ENCODE measurements at places on chromosomes 11 and 22.

DNA sequence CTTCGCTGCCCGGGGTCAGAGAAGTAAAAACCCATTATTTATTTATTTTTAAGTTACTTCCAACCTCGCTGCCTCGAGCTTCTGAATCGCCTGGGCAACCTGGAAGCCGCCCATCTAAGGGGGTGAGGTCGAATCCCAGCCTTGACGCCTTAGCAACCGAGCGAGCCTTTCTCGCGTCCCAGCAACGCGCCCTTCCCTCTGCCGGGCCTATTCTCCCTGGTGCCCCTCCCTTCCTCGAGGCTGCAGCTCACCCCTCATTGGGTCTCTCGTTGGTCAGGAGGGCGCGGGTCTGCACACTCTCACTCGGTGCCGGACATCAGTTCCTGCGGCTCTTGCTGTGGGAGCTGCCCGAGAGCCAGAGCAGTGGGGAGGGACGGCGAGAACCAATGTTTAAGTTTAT, at the start of gene CCDC81:
Gene CCDC81, plus strand, starts transcription at position 302 of the 400 bp plus-strand sequence. CDS start 277 bp downstream, outside the sequence.
- DNase-seq: no peak

DNA sequence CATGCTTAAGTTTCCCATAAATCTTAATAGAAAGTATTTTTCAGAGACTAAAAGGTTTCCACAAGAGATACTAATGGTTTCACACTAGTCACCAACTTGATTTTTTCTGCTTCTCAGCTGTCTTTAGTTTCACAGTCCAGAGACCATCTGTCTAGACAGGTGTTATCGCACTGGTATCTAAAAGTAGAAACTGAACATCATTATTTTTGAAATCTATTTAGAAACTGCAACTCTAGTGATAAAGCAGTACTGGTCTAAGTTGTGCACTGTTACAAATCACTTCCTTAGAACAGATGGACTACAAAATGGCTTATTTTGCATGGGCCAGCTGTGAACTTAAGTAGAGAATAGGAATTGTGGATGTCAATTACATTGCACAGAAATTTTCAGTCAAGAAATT, 78.0 kb downstream of the CNTN5 start:
- no peak for DNase-seq

DNA sequence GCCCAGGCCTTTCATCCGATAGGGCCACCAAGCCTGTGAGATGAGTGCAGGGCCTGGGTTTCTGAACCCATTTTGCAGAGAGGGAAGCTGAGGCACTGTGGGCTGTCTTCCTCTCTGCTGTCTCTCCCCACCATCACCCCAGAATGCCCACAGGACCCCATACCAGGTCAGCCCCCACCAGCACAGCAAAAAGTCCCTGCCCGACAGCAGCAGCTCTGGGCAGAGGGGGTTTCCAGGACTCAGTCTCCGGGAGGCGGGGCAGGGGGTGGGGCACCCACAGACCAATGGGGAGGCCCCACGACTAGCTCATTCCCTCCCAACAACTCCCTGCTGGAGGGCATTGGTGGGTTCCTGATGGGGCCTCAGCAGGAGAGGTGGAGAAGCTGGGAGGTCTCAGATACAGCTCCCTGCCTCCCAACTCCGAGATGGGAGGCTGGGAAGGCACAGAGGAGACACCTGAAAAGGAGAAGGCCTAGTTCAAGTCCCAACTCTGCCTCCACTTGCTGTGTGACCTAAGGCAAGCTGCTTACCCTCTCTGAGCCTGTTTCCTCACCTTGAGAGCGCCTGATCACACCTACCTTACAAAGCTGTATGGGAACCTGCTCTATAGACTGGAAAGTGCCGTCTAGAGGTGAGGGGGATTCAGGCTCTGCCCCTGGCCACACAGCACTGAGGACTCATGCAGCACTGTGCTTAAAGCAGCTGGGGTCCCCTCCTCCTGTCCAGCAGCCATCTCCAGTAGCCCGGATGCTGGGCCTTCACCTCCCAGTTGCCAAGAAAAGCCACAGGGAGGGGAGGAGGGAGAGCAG, 3.5 kb downstream of the CBX7 start:
- peak; percentile 93 for DNase-seq

- no peak for DNase-seq
Observed at GRCh38 chr22:41813726-41814410, 13.4 kb downstream of the CCDC134 start.

- no peak for DNase-seq
Observed at GRCh38 chr22:44543781-44544477, 45.9 kb upstream of the RTL6 start.

DNA sequence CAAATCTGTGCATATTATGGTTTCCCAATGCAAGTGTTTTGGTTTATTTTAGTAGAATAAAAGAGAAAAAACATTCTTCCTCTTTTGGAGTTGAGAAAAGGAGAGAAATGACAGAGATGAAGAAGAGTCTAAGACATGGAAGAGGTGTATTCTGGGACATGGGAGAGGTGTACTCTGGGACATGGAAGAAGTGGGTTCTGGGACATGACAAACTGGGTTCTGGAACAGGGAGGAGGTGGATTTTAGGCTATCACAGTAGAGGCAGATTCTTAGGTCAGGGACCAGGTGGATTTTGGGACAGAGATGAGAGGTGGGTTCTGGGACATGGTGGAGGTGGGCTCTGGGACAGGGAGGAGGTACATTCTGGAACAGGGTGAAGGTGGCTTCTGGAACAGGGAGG, 2.1 kb upstream of the ASPHD2 start:
- DNase-seq: no peak

DNA sequence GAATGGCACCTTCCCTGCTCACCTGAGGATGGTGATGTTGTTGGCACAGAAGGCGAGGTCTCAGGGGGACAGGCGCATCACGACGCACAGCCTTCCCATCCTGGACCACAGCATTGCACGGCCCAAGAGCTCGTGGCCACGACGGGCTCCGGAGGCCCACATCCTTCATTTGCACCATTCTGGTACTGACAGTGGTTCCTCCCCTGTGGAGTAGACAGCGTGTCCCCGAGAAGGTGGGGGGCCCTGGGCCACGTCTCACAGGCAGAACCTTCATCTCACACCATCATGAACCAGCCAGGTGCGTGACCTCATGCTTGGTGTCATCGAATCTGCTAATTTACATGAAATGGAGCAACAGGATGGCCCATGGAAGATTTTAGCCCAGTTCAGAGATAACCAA, 180.0 kb downstream of the CTTN start:
- no peak for DNase-seq

DNA sequence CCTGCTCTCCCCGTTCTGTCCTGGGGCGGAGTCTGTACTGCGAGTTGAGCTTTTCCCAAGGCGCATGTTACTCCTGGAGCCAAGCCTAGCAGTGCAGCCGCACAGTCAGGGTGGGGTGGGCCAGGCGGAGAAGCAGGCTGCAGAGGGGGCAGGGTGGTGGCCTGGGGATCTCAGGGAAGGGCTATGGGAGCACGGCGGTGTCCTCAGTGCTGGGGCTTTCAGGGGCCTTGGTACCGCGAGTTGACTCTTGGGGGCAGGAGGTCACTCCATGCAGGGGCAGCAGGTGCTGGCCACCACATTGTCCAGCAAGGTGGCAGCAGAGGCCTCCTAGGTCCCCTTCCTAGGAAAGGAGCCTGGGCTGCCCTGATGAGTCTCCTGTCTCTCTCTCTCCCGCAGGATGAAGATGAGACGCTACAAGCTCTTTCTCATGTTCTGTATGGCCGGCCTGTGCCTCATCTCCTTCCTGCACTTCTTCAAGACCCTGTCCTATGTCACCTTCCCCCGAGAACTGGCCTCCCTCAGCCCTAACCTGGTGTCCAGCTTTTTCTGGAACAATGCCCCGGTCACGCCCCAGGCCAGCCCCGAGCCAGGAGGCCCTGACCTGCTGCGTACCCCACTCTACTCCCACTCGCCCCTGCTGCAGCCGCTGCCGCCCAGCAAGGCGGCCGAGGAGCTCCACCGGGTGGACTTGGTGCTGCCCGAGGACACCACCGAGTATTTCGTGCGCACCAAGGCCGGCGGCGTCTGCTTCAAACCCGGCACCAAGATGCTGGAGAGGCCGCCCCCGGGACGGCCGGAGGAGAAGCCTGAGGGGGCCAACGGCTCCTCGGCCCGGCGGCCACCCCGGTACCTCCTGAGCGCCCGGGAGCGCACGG, 14.9 kb upstream of the MIEF1 start:
- no peak for DNase-seq

DNA sequence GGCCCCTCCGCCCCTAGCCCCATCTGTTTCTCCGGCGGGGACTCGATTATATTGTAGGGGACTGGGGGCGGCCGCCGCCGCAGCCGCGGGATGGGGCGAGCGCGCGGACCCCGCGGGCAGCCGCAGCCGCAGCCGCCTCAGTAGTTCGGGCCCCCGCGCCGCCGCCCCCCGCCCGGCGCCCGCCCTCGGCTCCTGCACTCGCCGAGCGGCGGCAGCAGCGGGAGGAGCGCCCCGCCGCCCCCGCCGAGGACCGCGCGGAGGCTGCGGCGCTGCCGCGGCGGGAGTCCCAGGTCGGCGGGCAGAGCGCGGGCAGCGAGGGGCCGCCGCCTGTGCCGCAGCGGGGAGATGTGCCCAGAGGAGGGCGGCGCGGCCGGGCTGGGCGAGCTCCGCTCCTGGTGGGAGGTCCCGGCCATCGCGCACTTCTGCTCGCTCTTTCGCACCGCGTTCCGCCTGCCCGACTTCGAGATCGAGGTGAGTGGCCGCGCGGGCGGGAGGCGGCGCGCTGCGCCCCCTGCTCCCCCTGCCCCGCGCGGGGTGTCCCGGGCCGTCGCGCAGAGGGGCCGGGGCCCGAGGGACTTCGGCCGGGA, at the start of gene CECR2:
Gene CECR2, plus strand, starts transcription at position 22 of the 587 bp plus-strand sequence. Its CDS starts 324 bp downstream, at position 346.
- no peak for DNase-seq

GRCh38 chr22:50083462-50084079, 1.7 kb downstream of the MLC1 start:
- no peak for DNase-seq

- DNase-seq: no peak
Observed at GRCh38 chr11:120108154-120108784, 29.6 kb downstream of the TRIM29 start.

DNA sequence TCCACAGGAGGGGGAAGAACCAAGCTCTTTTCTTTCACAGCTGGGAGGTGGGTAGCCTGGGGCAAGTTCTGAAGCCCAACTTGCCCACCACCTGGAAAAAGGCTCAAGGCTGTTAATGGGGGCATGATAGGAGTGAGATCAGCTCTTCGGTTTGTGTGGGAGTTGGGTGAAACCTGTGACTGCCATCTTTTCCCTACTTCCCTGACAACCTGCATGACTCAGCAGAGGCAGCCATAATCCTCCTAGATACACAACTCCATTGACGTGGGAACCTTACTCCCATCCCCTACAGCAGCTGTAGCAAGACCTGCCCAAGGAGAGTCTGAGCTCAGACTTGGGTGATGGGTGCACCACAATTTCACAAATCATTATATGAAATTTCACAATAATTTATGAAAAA, 13.3 kb upstream of the OOSP4B start:
- DNase-seq: no peak

DNA sequence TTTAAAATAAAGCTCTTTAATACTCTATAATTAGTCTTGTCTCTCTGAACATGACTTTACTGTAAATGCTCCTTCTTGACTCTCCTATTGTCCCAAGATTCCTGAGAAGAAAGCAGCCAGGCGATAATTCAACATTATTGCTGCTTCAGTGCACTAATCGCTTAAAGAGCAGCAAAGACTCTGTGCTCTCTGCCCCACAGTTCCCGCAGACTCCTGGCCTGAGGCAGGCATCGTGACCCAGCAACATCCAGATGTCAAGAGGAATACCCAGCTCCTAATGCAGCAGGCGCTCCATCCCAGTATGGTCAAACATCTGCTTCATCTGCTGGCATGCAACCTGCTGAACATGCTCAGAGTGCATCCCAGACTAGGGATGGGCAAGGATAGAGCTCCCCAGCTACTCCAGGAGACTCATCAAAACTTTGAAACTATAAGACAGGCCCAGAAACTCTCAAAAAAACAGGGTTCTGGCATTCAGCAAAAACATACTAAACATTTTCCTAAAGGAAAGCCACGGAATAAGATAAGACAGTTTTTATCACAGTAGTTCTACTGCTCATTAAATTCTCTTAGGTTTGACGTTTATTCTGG, 270.0 kb downstream of the SOX6 start:
- no peak for DNase-seq

DNA sequence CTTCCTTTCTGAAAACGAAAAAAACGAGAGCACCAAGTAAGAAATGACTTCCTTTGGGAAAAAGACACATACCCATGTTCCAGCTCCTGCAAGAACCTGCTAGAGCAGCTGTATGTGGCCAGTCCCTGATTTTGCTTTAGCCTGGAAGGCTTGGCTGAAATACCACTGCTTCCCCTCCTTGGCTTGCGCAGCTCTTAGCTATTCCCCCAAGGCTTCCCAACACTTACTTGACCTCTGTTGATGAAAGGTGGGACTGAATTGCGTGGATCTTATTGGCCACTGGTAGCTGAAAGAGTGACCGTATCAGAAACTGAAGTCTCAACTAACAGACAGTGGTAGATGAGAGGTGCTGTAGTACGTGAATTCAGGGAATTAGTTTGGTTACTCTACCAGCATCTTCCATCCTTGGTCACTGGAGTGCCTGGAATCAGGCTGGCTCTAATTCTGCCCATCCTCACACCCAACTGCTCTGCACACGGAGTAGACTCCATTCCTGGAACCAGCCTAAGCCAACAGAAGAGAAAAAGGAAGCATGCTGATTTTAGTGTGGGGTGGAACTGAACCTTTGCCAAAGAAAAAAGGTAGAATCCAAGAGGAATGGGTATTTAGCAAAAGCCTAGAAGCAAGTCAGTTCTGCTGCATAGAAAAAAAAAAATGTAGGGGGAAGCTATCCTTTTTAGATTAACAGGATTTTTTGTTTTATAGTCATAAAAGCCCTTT, 73.8 kb upstream of the CRTAM start:
- DNase-seq: no peak

DNA sequence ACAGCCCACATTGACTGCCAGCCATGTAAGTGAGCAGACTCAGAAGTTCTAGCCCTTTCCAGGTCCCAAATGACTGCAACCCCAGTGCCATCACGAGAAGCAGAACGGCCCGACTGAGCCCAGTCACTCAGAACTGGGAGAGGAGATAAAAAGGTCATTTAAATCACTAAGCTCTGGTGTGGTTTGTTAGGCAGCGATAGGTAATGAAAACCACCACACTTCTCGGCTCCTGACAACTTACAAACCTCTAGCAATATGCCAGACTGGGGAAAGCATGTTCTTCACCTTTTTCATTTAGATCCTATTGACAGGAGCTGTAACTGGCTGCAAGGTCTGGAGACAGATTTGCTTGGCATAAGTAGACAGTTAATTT, 6.7 kb downstream of the SLC15A3 start:
- DNase-seq: no peak

GRCh38 chr11:60282286-60282685, 1.8 kb downstream of the MS4A4A start:
- no peak for DNase-seq

- no peak for DNase-seq
Observed at GRCh38 chr11:20873054-20873453, 203.7 kb downstream of the NELL1 start.

Data from tibial artery (tissue), 4 donors.